ENCODE measurements at places on chromosomes 3 and 15.

- no peak for DNase-seq
These were observed 38.1 kb upstream of the NR2C2 start for GRCh38 chr3:14909250-14909649.

GRCh38 chr3:197224034-197224444 lies 74.4 kb downstream of the DLG1 start:
- no peak for DNase-seq

DNA sequence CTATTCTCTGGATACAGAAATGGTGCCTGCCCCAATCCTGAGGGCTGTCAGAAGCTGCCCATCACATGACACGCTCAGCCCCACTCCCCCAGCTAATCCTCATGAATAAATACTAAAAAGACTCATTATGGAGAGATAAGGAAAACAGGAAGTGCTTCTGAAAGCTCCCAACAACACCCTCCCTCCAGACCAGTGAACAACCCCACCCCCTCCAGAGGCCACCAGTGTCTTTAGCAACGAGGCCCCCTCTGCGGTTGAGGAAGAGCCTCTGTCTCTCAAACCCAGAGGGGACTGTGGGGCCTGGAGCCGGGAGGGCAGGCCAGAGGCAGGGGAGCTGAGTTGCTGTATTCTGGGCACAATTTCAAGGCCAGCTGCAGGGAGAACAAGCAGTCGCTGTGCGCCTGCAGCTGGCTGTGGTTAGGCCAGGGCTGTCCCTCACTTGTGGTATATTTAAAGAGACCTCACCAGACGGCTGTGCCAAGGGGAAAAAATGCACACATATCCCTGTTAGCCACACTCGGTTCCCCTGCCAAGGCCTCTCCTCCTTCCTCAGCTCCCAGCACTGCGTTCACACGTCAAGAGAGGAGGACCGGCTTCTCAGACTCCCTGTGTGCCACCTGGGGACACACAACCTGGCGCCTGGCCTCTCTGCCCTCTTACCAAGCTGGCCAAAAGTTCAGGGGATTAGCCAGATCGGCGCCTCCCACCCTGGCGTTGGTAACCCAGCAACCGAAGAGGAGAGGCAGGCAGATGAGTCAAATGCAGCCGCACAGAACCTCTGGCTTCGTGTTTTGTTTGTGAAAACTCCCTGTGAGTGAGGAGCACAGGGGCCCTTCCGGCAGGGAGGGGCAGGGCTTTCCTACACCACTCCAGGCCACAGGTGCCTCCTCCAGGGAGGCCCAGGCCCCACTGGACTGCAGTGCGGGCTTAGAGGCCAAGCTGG lies 101.2 kb upstream of the ETV5 start:
- DNase-seq: no peak

- DNase-seq: no peak
These were observed 375.8 kb downstream of the GAP43 start for GRCh38 chr3:115999001-115999585.

DNA sequence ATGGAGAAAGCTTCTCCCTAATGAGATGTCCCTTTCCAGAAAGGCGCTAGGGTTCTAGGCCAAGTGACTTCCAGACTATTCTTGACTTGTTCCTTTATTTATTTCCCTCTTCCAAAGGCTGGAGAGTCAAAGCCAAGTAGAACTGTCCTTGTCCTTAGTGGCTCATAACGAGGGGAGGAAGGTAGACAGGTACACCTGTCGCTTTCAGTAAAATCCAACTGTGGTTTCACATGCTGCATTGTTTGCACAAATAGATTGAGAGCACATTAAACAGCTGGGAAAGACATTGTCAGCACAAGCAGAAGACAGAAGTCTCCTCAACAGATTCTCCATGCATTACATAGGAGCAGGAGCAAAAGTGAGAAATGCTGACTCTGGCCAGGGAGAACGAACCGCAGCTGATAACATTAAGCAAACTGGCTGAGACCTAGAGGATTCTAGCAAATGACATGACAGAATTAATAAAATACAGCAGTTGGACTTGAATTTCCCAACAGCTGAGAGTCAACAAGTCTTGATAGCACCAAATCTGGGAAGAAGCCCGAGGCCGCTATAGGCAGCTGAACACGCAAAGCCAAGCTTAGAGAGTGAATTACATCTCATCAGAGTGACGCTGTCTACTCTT lies 227.7 kb downstream of the TLE3 start:
- no peak for DNase-seq

GRCh38 chr3:182620723-182621434 lies 172.4 kb upstream of the ATP11B start:
- no peak for DNase-seq

- no peak for DNase-seq
These were observed 50.9 kb upstream of the ALCAM start for GRCh38 chr3:105315815-105316214.

DNA sequence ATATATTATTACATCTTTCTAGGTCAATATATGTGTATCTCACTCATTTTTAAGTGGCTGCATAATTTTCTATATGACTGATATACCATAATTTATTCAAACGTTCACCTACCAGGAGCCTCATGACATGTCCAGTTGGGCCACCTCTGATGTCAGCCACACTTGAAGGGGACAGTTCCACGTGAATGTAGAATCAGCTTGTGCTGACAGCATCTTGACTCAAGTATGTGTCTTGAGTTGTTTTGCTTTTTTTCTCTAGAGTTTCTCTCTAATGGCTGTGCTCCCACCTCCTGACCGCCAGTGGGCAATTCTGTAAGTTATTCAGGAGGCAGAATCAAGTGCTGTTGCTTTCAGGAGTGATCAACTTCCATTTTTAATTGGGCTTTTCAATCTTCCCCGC lies 237.9 kb downstream of the NFKBIZ start:
- DNase-seq: no peak

- DNase-seq: no peak
These were observed 22.1 kb downstream of the ALDH1L1 start for GRCh38 chr3:126158016-126158911.

DNA sequence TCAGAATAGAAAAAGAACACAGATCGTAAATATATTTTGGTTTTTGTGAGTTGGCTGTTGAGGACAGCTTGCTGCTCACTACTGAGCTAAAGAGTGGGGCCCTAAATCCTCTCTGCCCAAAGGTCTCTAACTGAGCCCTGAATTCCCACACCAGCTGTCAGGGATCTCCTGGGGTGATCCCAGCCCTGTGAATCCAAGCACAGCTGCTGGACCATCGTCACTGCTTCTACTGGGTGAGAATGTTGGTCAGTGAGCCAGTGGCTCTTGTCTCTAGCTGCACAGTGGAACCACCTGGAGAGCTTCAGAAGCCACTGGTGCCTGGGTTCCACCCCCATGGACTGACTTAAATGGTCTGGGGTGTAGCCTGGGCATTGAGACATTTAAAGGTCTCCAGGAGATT lies 90.5 kb upstream of the IL12A start:
- DNase-seq: no peak

GRCh38 chr3:172296248-172296974 lies 151.8 kb downstream of the GHSR start:
- no peak for DNase-seq

DNA sequence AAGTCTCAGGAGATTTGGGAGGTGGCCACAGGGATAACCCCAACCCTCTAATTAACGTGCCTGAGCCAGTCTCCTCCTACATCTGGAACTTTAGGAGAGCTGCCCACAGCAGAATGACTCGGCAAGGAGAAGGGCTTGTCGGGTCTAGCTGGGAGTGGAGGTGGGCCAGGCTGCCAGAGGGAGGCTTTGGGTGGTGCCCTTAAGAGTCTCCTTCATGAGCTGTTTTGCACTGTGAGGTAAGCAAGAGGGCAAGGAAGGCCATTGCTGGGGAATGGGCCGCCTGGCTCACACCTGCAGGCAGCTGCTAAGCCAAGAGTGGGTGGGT lies 3.6 kb upstream of the TNK2 start:
- DNase-seq: no peak

DNA sequence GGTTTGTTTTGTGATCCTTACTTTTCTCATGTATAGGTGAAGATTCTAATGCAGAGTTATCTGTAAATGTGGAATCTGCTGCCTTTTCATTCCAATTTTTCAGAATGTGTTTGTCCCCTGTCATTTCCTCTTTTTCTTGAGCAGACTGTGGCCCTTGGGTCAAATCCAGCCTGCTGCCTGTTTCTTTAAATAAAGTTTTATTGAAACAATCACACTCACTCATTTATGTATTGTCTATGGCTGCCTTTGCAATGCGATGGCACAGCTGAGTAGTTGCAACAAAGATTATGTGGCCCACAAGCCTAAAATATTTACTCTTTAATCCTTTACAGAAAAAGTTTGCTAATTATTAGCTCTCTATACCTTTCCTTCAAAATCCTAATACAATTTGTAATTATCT lies 116.3 kb upstream of the NPHP3 start:
- DNase-seq: no peak

DNA sequence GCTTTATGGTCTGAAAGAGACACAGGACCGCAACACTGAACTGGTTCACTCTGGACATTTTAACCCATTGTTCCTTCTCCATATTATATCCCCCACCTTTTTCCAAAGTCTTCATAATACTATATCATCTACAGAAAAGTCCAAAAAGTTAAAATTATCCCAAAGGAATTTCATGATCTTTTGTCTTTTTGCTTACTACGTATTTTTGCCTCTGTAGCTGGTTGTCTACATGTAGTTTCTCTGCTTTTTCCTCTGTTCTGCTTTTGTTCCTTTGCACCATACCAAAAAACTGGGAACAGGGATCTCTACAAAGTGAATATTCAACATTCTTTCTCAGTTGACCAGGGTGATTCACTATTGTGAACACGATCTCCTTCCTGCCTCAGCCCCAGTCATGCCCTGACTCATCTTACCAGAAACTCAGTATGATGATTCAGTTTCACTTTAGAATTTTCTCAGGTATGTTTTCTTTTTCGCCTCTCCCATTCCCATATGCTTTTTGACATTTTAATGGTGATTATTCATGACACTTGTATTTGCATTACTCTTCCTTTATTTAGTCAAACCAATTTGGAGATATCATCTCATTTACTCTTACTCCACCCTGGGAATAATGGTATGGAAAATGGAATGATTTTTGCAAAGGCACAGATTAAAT lies 14.5 kb downstream of the EMC4 start:
- DNase-seq: peak; percentile 64

DNA sequence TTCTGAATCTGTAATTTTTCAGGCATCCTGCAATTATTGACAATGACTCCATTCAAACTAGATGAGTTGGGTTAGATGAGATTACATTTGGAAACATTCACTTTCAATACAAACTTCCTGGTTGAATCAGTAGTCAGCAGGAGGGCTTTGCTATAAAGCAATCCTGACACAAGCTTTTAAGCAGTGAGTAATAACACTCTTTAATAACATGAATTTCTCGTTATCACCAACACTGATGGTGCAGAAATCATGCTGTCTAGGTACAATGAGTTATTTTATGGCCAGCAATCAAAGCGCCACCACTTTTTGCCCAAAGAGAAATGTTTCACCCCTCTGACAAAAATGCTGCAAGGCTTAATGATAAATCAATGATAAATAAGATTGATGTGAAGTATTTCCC lies 474.8 kb upstream of the CNTN4 start:
- no peak for DNase-seq

GRCh38 chr3:68802111-68802870 lies 130.1 kb downstream of the TAFA4 start:
- DNase-seq: no peak

GRCh38 chr3:141147657-141148056 lies 84.0 kb upstream of the PXYLP1 start:
- no peak for DNase-seq

GRCh38 chr3:130755666-130756065 lies 9.0 kb upstream of the PIK3R4 start:
- DNase-seq: no peak

- peak; percentile 51 for DNase-seq
These were observed 7.8 kb downstream of the EIF1B start for GRCh38 chr3:40317061-40317855.

- no peak for DNase-seq
These were observed 78.8 kb upstream of the UBE2E1 start for GRCh38 chr3:23726811-23727548.

DNA sequence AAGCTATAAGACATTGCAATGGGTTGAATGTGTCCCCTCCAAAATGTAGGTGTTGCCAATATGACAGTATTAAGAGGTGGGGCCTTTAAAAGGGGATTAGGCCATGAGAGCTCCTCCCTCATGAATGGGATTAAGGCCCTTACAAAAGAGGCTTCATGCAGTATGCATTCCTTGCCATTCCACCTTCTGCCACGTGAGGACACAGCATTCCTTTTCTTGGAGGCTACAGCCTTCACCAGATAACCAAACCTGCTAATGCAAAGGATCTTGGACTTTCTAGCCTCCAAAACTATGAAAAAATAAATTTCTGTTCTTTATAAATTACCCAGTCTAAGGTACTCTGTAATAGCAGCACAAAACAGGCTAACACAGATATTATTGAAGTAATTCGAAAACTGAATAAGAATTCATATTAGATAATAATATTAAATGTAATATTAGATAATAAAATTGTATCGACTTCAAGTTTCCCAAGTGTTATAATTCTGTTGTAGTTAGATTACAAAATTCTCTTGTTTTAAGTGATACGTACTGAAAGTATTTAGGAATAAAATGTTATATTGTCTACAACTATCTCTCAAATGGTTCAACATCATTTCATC lies 29.4 kb upstream of the ATP8B4 start:
- DNase-seq: no peak

DNA sequence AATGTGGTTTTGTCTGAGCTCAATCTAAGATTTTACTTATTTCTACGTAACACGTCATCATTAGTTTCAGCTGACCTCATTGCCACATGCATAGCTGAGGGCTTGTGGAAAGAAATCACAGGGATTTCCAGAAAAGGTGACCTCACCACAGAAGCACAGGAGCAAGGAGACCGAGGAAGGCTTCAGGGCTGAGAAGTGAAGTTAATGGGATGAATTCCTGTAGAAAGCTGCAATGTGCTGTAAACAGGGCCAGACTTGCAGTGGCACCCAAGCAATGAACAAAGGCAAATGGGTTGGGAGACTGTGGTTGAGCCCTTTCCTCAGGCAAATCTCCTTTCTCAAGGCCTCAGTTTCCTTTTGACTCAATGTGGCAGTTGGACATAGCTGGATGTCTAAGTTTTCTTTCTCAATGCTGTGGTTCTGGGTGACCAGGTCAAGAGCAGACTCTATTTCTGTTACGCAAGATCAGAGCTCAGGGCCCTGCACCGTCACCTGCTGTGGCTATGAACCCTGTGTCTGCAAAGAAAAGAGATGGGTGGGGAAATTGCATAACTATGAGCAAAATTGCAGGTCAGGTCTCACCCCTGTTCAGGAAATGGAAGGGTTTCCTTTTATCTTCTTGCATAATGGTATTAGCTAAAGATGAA lies 252.2 kb upstream of the TBL1XR1 start:
- peak; percentile 15 for DNase-seq

DNA sequence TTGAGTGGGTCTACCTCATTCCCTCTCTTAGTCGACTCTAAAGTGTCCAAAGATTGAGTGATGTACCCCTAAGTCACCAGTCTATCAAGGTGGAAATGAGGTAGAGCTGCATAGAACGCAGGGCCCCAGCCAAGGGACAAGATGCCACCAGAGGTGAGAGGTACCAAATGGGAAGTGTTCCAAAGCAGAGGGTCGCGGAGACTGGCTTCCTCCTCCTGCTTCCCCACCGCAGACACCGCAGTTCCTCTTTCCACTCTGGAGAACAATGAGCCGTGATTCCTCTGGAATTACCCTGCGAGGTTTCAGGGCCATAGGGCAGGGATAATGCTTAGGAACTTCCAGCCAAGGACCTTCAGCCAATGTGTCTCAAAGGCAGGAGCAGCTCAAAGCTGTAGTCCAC lies 55.8 kb downstream of the DAPK2 start:
- no peak for DNase-seq

GRCh38 chr15:65424683-65425082 lies 1.9 kb upstream of the IGDCC4 start:
- DNase-seq: no peak

- DNase-seq: no peak
These were observed 50.8 kb downstream of the CPN2 start for GRCh38 chr3:194300382-194300758.

GRCh38 chr3:168688267-168688666 lies 592.5 kb upstream of the GOLIM4 start:
- DNase-seq: no peak
